ENCODE measurements at places on chromosomes 1 and 21.
A peak's percentile ranks its signal among the peaks of the same experiment; 100 is the strongest.

DNA sequence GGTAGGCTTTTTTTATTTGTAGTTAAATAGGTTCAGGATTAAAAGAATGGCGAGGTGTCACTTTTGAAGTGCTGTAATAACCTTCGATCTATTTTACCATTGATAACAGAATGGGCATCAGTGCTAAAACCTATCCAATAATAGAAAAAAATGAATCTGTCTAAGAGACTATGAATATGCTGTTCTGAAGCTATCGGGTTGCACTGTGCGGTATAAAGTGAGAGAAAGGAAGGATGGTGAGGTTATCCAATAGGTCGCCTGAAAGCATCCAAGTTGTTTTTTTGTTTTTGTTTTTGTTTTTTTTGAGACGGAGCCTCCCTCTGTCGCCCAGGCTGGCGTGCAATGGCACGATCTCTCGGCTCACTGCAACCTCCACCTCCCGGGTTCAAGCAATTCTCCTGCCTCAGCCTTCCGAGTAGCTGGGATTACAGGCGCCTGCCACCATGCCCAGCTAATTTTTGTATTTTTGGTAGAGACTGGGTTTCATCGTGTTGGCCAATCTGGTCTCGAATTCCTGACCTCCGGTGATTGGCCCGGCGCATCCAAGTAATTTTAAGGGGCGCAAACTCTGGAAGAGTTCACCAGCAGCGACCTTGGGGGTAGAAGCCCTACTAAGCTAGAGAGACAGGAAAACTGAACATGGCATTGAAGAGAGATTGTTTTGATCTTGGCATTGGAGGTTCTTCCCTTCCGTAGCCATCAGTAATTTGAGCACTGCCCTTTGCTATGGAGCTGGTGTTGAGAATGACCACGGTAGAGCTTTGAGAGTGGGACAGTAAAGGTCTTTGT is 8.7 kb upstream of the MDM4 start:
- no peak for DNase-seq

- DNase-seq, result no peak
Observed at GRCh38 chr1:111513410-111514020, 10.1 kb upstream of the ADORA3 start.

GRCh38 chr1:90114521-90115141 is 119.7 kb downstream of the ZNF326 start:
- DNase-seq, result peak; percentile 56

DNA sequence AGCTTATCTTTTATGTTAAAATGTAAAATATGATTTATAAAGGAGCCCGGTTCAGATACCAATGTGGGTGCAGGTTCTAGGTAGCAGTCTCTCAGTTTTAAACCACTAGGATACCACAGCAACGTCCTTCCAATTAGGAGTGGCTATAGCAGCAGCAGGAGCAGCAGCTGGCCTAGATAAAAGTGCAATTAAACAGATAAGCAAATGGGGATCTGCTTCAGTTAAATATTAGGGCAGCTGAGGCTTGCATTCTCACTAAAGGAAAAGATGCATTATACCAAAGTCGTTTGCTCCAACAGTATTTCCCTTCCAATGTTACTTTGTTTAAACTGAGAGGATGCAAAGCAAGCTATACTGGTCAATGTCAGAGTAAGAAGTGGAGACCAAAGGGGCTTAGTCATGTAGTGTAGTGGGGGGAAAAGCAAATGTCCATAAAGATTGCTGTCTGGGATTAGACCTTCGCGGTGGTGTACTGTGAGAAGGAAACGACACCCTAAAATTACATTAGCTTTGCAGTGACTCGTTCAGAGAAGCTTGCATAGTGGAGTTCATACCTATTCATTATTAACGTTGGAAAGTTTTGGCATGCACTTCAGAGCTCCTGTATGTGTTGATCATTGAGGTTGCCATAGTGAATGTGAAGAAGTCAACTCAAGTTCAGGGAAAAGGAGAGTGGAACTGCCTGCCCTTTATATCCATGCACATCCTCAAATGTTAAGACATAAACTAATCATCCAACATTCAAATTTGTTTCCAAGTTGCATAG is 272.2 kb downstream of the VAV3 start:
- DNase-seq, result no peak

DNA sequence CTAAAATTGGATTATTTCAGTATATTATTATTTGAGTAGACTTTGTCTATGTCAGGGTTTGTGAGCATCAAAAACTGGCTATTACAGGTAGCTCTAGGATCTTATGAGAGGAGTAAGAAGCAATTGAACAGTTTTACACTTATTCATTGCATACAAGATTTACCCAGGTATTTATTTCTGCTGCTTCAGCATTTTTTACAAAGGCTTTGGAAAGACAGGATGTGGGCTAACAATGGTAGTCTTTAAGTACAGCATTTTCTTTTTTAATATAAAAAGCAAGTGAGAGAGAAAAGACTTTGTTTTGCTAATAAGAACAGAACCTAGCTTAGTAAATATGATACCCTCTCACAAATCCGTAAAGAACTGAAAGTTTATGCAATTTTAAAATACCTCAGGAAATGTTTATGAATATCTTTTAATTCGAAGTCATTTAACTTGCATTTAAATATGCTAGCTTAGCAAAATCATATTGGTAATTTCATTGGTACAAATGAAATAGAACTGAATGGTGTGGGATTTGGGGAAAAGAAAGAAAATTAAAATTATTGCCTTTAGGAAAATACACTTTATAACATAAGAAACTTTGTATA is 32.1 kb upstream of the RGS18 start:
- no peak for DNase-seq

DNA sequence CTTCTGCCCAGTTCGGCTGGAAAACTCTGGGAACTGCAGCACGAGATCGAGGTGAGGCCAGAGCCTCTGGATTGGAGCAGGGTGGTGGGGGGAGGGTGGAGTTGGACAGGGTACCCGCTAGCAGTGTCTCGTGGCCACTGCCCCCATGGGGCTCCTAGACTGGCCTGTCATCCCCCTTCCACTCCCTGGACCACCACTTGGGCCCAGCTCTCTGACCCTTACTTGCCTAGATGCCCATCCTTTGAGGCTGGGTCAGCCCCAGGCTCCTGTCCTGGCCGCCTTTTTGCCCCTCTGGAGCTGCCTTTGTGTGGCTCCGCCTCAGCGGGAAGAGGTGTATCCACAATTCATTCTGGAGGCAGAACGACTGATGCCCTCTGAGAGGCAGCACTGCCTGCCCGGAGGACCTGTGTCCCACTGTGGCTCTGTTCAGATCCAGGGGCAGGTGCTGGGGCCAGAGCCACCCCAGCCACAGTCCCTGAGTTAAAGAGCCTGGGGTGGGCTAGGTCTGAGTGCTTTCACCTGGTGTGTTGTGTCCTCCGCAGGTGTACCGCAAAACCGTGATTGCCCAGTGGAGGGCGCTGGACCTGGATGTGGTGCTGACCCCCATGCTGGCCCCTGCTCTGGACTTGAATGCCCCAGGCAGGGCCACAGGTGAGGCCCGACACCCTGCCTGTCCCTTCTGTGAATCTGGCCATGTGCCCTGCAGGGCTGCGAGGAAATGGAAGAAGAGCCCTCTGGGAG is 17.7 kb downstream of the FAAH start:
- no peak for DNase-seq

DNA sequence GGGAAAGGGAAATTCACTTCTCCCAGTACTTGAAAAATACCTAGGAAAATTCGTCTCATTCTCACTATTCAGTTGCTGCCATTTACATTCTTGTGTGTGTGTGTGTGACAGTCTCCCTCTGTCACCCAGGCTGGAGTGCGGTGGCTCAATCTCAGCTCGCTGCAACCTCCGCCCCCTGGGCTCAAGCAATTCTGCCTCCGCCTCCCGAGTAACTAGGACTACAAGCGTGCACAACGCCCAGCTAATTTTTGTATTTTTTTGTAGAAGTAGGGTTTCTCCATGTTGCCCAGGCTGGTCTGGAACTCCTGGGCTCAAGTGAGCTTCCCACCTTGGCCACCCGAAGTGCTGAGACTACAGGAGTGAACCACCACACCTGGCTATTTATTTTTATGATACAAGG is 1.2 kb downstream of the SNAPIN start:
- DNase-seq, result no peak

DNA sequence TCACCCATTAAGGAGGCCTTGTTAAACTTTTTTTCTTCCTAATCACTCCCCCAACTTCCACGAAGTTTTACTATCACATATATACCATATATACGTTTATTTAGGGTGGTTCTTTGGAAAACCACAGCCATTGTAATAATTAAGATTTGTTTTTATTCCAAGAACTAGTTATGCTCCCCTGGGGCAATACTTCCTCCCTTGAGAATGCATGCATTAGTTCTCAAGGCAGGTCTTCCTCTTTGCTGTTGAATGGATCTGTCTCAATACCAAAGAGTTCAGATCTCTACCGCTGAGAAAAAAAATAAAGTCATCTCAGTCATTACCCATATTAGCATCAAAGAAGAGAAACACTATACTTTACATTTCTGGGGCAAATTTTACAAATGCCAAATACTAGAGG is 567.7 kb upstream of the RGS18 start:
- DNase-seq, result no peak

DNA sequence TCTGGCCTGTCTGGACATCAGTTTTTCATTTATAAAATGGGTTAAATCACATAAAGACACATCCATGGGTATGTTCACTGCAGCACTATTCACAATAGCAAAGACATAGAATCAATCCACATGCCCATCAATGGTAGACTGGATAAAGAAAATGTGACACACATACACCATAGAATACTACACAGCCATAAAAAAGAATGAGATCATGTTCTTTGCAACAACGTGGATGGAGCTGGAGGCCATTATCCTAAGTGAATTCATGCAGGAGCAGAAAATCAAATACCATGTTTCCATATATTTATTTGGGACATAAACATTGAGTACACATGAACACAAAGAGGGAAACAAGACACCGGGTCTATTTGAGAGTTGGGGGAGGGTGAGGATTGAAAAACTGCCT is 28.1 kb downstream of the ZBTB8OS start:
- no peak for DNase-seq
